ENCODE measurements at places on chromosomes 6 and 20.
A peak's percentile ranks its signal among the peaks of the same experiment; 100 is the strongest.

GRCh38 chr6:1597924-1598323 is 11.8 kb upstream of the FOXC1 start:
- DNase-seq, result no peak

- no peak for DNase-seq
These were observed 115.6 kb upstream of the SLC24A3 start for GRCh38 chr20:19096843-19097242.

- DNase-seq, result no peak
These were observed 31.2 kb downstream of the SPDEF start for GRCh38 chr6:34524971-34525370.

- DNase-seq, result no peak
These were observed 259.3 kb upstream of the RIN2 start for GRCh38 chr20:19498756-19499155.

- no peak for DNase-seq
These were observed 6.9 kb upstream of the OCSTAMP start for GRCh38 chr20:46557231-46557956.

DNA sequence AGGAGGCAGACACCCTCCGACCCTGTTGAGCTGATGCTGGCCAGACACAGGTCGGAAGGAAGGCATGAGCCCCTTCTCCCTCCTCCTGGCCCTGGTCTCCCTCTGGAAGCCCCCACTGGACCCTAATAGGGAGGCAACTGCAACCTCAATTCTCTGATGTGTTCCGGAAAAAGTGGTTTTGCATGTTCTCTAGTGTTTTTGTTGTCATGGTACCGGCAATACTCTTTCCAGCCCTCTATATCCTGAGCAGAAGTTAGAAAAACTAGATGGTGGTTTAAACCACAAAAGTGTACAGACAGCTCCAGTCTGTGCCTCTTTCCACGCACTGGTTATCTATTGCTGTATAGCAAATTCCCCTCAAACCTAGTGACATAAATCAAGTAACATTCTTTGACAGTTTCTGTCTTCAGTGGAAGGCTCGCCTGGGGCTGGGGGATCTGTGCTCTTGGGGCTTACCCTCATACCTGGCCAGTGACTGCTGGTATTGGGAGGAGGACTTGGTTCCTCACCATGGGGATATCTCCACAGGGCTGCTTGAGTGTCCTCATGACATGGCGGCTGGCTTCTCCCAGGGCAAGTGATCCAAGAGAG is 37.0 kb downstream of the SYTL3 start:
- peak; percentile 13 for DNase-seq

- DNase-seq, result no peak
These were observed 655.0 kb upstream of the HS3ST5 start for GRCh38 chr6:114997813-114998292.

DNA sequence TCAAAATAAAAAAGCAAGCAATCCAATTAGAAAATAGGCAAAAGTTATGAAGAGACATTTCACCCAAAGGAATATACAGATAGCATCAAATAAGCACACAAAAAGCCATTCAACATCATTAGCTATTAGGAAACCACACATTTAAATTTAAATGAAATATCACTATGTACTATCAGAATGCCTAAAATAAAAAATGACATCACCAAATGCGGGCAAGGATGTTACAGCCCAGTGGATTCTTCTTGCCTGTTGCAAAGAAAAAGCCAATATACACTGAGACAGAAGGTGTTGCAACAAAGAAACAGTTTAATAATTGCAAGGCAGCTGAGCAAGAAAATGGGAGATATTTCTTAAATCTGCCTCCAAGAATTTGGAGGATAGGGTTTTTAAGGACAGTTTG is 31.0 kb upstream of the MBOAT1 start:
- DNase-seq, result no peak

DNA sequence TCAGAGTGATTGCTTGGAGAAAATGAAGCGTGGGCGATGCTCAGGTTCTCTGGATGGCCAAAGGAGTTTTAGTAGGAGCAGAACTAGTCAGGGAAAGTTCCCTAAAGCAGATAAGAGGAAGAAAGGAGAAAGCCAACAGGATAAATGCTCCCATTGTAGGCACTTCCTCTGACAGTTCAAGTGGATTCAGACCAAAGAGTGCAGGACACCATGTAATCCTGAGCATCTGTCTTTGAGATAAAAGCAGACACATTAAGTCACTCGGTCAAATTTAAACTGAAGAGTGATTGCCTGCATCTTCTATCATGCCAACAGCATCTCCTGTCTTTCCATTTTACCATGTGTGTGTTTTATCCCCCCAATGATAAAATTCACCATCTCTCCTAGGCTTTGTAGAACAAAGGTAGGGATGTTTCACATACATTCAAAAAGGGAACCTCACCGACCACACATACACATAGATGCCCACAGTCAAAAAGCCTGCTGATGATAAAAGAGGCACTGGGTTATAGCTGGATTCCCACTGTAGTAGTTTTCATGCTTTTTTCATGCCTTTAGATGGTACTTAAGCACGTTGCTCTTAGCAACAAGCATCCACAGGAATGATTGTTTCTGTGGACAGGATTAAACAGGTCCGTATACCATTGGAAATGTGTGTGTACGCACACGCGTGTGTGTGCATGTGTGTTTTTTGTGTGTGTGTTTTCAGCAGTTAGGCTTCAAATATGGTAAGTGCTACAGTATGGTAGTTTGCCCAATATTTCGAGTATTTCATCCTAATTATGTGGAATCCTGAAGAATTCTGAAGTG is 7.0 kb downstream of the GRIK2 start:
- no peak for DNase-seq

GRCh38 chr6:116210750-116211425 is 43.0 kb downstream of the TSPYL4 start:
- DNase-seq, result no peak

DNA sequence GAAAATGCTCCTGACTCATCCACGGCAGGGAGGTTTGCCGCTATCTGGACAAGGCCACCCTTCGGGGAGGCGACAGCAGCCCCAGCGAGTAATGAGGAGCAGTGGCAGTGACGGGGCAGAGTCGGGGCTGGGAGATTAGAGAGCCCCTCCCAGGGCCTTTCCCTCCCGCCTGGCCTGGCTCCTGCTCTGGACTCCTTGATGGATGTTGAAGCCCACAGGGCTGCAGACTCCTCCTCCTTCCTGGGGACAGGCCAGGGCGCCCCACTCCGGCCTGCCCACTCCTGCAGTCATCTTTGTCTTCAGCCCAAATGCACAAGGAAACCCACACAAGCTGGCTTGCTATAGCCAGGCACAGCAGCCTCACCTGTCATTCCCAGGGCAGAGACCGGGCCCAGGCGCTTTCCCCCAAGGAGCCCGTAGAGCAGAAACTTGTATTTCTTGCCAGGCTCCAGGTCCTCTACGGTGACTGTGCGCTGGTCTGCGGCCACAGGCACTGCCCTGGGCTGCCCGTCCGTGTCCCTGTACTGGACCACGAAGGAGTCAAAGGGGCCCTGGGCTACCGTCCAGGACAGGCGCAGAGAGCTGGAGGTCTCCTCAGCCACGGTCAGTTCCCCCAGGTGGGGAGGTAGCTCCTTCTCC is 7.7 kb downstream of the CYP21A2 start:
- DNase-seq, result no peak

DNA sequence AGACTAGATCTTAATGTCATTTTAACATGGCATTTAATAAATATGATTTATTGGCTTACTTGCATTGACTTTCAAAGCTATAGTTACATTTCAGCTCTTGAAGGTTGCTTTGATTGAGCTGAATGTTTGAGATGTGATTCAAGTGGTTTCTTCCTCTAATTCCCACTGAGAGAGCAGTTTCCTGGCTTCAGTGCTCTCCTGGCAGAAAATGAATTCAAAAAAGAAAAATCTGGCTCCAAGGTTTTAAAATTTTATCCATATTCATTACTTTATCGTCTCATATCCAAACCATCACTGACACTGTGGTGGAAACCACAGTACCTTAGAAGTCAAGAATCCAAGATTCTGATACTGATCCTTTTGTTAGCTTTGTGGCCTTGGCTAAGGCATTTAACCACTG is 263.1 kb upstream of the HSF2 start:
- DNase-seq, result no peak

- no peak for DNase-seq
These were observed 4.6 kb downstream of the GUCA1A start for GRCh38 chr6:42177514-42178364.
